ENCODE measurements at places on chromosomes 11 and 22.

DNA sequence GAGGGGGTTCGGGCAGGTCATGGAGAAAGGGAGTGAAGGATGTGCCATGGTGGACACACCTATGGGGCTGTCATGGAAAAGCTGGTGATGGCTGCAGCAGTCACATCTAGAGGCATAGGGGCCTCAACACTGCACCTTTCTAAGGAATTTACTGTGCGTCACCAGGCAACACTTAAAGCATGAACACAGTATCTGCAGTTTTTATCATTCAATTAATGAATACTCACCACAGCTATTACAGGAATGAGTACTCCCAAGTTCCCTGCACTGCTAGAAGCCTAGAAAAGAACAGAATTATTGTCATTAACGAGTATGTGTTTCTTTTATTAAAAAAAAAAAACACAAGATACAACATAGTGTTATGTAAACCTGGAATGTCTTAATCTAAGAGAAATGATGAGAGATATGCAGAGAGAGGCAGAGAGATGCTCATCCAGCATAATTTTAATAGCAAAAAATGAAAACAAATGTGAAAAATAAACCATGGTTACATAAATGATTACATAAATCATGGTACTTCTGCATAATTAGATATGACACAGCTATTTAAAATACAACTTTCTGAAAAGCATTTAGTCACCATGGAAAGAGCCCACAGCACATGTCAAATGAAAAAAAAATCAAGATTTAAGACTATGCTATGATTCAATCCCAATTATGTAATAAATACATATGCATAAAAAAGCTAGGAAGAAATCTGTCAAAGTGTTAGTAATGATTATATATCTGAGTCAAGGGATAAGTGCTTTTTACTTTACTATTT is 19.2 kb downstream of the SERPIND1 start:
- no peak for DNase-seq

DNA sequence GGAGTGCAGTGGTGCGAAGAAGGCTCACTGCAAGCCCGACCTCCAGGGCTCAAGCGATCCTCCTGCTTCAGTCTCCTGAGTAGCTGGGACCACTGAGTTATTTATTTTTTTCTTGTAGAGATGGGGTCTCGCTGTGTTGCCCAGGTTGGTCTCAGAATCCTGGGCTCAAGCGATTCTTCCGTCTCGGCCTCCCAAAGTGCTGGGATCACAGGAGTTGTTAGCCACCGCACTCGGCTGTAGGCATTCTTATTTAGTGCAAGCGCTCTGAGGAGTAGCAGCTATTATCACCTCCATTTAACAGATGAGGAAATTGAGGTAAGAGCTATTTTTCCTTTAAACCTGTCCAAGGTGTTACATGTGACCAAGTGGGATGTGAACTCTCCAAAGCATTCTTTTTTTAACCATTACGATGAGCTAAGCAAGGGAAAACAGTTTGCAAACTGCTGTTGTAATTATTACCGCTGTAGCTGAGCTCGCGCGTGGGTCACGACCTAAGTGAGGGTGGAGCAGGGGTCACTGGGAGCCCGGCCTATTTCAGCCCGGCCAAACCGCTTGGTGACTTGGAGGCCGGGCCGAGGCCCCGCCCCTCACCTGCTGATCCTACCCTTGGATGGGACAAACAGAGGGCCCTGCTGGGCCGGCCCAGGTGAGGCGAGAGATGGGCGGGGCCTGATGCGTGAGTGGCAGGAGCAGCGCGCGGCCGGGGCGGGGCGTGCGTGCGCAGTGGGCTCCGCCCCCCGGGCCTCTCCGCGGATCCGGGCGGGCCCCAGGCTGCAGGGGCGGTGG is 449 bp upstream of the KREMEN1 start:
- peak; percentile 92 for DNase-seq

- DNase-seq: no peak
Observed at GRCh38 chr11:63534895-63535461, 1.6 kb upstream of the PLAAT4 start.

GRCh38 chr11:35013514-35014233 is 97.3 kb downstream of the PDHX start:
- no peak for DNase-seq

GRCh38 chr11:32052215-32052614 is 38.7 kb upstream of the RCN1 start:
- peak; percentile 73 for DNase-seq

GRCh38 chr22:49404576-49405241 is 423.0 kb downstream of the BRD1 start:
- no peak for DNase-seq

GRCh38 chr22:46369716-46370583 is 34.4 kb downstream of the TRMU start:
- peak; percentile 16 for DNase-seq

GRCh38 chr11:12048936-12049790 is 40.7 kb upstream of the DKK3 start:
- DNase-seq: no peak

GRCh38 chr11:122202161-122202950 is 86.3 kb upstream of the BLID start:
- no peak for DNase-seq

GRCh38 chr11:27166130-27166529 is 125.5 kb downstream of the BBOX1 start:
- DNase-seq: no peak

DNA sequence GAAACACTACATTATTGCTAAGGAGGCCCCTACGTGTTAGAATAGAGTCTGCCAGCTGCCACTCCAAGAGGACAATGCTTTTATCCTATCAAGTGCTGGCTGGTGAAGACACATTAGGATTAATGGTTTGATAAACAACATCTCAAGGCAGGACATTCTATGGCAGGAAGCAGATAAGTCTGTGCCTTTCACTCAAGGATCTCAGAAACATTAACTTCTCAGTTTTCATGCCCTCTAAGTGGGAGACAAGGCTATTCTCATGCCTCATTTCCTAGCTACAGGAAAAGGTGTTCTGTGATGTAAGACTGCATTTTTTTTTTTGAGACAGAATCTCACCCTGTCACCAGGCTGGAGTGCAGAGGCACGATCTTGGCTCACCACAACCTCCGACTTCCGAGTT is 23.5 kb upstream of the TIMP3 start:
- no peak for DNase-seq

- no peak for DNase-seq
Observed at GRCh38 chr22:44243761-44244160, 63.0 kb downstream of the PARVG start.

- no peak for DNase-seq
Observed at GRCh38 chr11:8744423-8744822, 61.8 kb downstream of the RPL27A start.

DNA sequence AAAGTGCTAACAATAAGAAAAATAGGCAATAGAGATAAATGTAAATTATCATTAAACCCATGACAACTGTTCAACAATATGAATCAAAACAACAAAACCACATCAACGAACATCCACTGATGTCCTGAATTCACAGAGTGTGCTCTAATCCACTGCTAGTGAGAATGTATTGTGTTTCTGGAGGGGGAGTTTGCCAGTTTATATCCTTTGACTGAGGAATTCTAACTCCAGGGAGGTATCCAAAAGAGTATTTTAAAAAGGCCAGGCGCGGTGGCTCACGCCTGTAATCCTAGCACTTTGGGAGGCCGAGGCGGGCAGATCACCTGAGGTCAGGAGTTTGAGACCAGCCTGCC is 1.7 kb upstream of the WEE1 start:
- DNase-seq: no peak

- DNase-seq: no peak
Observed at GRCh38 chr22:23061471-23062280, 8.6 kb upstream of the GNAZ start.

- no peak for DNase-seq
Observed at GRCh38 chr11:83302151-83302550, 16.0 kb upstream of the CCDC90B start.

GRCh38 chr11:83364500-83365045 is 78.4 kb upstream of the CCDC90B start:
- no peak for DNase-seq
